Type B pancreatic cell (in vitro differentiated cells): ENCODE measurements at places on chromosomes 5 and 9.

- no peak for DNase-seq
These were observed 84.8 kb upstream of the ALDH1A1 start for GRCh38 chr9:73037613-73038012.

GRCh38 chr9:105143136-105143430 lies 101.4 kb upstream of the SLC44A1 start:
- DNase-seq = no peak

DNA sequence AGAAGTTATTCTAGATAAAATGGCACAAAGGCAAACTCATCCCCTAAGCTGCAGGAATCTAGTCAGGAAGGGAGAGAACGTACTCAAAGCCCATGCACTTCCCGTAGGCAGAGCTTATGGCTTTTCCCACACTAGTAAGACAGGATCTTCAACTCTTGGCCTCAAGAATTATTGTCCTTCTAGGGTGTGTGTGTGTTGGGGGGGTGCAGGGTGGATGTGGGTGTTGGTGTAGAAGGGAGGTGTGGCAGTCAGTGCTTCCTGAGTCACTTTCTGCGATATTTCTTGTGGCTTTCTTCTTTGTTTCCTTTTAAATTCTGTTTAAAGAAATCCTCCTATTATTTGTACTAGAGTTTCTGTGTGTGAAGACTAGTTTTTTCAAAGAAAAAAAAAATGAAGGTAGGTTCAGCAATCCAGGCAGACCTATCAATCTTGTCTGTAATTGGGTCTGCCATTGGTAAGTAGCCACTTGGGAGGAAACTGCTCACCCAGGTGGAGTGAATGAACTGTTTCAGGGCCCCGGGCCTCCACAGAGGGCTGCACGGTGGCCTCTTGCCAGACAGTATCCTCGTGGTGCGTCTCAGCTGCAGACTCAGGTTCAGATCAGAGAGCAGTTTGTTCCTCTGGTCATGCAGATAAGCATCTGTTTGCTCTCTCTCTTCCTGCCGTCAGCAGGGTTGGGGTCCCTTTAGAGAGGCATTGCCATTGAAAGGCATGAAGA lies 131.9 kb downstream of the NPR3 start:
- no peak for DNase-seq

- DNase-seq = no peak
These were observed 98.4 kb upstream of the GNAQ start for GRCh38 chr9:78130004-78130403.

DNA sequence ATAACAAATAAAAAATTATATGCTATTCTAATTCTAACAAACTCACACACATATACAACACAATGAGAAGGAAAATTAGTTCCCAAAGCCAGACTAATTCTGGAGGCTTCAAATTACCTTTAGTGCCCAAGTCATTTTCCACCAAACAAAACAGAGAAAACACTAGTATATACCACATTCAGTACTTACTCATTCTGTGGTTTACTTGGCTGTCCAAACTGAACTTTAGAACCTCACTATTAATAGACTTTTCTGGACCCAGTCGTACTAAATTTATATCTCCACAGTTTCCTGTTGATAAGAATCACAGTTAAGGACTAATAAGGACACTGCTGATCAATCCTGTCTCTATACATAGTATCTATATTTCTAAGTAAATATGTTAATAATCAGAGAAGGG lies 66.4 kb downstream of the SETX start:
- DNase-seq = no peak

DNA sequence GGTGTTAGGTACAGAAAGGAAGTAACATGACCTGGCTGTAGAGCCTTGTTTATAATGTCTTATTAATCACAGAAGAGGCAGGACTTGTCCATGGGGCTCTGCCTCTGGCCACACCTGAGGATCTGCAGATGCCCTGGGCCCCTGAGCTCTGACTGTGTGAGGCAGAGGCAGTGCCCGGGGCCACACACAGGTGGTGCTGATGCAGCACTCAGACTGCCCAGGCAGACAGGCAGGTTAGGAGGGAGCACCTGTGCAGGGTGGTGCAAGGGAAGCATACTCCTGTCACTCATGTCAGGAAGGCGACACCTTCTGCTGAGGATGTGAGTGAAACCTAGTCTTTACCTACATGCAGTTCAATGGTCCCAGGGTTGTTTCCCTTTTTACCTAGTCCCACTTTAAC lies 88.7 kb downstream of the CFAP90 start:
- DNase-seq = no peak

- no peak for DNase-seq
These were observed 1.2 kb downstream of the ABCA2 start for GRCh38 chr9:137026828-137027227.

DNA sequence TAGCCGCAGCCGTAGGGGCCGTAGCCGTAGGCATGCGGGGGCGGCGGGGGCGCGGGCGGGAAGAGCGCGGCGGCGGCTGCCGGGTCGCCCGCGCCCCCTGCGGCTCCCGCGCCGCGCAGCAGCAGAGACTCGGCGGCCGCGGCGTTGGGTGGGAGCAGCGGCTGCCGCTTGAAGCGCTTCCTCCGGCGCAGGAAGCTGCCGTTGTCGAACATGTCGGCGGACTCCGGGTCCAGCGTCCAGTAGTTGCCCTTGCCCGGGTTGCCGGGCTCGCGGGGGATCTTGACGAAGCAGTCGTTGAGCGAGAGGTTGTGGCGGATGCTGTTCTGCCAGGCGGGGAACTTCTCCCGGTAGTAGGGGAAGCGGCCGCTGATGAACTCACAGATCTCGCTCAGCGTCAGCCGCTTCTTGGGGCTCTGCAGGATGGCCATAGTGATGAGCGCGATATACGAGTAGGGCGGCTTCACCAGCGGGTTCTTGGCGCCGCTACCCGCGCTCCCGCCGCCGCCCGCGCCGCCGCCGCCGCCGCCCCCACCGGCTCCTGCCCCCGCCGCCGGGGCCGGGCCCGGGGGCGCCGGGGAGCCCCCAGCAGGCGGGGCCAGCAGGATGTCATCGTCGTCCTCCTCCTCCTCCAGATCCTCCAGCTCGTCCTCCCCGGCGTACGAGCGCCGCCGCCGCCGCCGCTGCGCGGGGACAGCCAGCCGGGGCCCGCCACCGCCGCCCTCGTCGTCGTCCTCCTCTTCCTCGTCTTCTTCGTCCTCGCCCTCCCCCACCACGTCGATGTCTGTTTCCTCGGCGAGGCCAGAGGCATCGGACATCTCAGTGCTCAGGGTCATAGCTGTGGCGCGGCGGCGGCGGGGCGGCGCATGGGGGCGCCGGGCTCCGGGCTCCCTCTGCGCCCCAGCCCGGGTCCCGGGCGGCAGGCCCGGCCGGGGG lies 781 bp downstream of the FOXD1 start:
- DNase-seq = peak; percentile 77

DNA sequence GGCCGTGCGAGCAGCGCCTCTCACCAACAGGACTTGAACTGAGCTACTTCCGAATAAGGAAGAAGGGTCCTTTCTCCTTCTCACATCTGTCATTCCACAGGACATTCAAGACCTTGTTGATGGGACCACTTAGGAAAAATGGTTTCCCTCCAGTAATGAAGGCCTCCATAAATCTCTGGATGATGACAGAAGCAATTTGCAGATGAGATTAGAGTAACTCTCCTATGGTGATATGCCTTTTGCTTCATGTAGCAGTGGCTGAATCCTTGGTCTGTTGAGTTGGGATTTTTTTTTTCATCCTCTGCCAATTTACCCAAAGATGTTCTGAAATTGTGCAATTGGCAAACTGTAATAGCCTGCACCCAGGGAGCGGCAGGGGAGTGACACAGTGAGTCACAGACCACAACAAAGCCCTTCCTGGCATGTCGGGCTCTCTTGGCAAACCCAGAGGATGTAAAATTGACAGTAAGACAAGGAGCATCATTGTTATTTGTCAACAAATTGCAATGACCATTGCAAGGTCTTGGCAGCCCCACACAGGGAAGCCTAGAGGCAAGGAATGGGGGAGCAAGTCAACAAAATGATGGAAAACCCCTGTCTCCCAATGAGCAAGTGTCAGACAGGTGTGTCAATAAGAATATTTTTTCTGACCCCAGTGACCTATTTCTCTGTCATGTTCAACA lies 275.9 kb downstream of the ACTL7B start:
- DNase-seq = no peak

- DNase-seq = no peak
These were observed 86.2 kb upstream of the HSPA9 start for GRCh38 chr5:138661291-138661960.

DNA sequence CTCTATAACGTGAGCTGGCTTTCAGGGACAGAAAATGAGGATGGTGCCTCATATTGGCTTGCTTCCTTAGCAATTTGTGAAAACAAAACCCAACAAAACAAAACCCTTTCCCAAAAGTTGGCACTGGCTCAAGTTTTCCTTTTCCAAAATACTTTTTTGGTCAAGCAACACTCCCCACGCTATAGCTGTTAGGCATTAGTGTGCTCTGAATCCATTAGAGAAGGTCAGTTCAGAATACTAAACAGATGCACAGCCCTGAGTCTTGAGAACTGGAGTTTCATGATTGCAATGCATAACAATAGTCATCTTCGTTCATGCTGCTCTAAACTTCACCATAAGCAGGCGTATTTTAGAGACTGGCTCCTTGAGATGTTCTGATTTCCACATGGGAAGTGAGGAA lies 172.0 kb upstream of the KLF9 start:
- DNase-seq = no peak

DNA sequence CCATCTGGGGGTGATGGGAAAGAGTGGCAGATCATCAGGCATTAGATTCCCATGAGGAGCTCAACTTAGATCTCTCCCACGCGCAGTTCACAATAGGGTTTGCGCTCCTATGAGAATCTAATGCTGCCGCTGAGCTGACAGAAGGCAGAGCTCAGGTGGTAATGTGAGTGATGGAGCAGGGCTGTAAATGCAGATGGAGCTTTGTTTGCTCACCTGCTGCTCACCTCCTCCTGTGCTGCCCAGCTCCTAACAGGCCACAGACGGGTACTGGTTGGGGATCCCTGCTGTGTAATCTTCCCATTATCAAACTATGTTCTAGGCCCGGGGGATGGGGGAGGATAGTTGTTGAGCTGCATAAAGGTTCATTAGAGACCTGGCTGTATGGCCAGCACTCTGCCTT lies 58.4 kb downstream of the UGCG start:
- DNase-seq = no peak

DNA sequence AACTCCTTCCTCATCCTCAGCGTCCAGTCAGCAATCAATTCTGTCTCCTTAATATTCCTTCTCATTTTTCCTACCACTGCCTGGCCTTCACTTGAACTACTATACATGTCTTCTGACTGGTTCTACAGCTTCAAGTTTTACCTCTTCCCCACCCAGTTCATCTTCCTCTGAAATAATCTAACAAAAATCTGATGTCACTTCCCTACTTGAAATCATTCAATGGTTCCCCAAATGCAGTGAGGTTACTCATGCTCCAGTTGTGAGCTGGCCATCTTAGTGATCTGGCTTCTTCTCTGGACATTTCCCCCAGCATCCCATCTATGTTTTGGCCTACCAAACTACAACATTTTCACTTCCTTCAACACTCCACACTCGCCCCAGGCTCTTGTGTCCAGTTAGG lies 14.9 kb upstream of the TMEM267 start:
- no peak for DNase-seq

DNA sequence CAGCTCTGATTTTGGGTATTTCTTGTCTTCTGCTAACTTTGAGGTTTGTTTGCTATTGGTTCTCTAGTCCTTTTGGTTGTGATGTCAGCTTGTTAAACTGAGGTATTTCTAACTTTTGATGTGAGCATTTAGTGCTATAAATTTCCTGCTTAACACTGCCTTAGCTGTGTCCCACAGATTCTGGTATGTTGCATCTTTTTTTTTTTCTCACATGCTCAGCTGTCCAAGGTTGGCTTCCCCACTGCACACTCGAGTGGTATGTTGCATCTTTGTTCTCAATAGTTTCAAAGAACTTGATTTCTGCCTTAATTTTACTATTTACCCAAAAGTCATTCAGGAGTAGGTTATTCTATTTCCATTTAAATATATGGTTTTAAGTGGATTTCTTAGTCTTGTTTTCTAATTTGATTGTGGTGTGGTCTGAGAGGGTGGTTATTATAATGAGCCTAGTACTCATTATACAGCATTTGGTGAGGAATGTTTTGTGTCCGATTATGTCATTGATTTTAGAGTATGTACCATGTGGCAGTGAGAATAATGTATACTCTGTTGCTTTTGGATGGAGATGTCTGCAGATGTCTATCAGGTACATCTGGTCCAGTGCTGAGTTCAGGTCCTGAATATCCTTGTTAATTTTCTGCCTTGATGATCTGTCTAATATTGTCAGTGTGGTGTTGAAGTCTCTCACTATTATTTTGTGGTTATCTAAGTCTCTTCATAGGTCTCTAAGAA lies 42.2 kb upstream of the IFNE start:
- DNase-seq = no peak

DNA sequence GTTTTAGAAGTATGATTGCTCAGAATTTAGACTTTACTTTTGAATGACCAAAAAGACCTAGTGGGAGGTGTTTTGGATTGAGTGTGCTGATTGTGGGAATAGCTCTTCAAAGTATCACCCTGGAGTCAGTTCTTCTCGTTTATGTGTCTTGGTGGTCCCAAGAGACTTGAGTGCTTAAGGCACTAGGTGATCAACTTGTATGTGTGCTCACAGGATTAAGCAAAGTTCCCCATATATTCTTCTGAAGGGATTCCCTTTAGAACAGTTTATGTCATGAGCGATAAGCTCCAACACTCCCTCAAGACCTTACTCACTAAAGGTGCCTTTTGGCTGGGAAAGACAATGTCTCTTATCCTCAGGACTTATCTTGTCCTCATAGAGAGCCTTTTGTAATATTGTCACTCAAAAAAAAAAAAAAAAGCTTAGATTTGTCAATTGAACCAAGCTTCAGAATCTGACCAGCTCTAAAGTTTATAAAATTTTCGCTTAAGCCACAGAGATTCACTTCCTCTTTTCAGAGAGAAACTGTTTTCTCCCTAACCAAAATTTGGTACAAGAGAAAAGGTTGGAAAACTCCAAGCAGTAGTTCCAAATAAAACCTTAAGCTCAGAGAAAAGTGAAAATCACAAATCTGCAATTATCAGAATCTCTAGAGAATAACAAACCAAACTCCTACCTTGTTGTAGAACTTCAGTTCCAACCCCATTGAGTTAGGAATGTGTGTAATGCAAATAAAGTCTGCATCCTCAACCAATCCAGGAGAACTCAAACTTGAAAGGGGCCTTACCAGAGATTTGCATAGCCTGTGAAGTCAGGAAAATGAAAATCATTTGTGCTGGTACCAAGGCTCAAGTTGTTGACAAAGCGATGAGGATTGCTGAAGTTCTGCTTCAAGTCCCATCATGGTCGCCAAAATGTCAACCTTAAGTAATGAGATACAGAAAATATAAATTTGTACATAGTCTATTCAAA lies 40.0 kb upstream of the PDZD2 start:
- no peak for DNase-seq
